AG20443 (cell line): ENCODE measurements at places on chromosomes 2 and 18.
A peak's percentile ranks its signal among the peaks of the same experiment; 100 is the strongest.

- no peak for DNase-seq
These were observed 154.6 kb downstream of the THADA start for GRCh38 chr2:43441195-43441594.

GRCh38 chr18:58396144-58396543, 232.7 kb downstream of the ALPK2 start:
- DNase-seq, result no peak

DNA sequence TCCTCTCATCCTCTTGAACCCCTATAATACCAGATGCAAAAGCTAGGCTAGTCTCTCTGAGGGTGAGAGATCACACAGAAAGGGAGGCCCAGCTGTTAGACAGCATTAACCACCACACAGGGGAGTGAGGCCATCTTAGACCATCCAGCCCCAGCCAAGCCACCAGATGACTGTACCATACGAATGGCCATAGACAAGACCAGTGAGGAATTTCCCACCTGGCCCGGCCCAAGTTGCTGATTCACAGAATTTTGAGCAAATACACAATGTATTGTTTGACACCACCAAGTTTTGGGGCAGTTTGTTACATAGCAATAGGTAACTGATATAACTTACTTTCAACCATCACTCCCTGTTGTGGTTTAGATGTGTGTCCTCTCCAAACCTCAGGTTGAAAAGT, 98.2 kb upstream of the CTNNA2 start:
- no peak for DNase-seq

DNA sequence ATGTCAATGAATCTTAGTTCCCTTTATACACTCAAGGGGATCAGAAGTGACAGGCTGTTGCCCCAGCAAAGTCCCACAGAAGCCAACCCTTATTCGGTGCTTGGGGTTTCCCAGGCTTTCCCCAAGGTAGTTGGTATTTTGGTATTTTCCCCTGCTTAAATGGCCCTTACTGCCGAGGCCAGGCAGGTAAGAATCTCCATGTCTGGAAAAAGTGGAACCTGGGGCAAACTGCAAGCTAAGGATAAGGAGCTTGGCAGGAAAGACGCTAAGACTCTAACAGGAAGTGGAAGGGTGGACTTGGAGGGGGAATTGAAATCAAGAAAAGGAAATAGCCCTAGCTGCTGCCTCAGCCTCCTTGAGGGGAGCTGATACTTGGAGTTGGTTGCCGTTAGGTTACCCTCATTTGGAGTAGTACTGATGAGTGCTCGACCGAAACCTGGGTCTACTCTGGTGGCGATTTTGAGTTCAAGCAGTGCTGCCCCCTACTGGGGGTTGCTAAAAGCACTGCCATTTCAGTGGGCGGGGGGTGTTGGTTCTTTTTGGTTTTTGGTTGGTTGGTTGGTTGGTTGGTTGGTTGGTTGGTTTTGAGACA, 3.3 kb upstream of the GPBAR1 start:
- DNase-seq, result peak; percentile 48

DNA sequence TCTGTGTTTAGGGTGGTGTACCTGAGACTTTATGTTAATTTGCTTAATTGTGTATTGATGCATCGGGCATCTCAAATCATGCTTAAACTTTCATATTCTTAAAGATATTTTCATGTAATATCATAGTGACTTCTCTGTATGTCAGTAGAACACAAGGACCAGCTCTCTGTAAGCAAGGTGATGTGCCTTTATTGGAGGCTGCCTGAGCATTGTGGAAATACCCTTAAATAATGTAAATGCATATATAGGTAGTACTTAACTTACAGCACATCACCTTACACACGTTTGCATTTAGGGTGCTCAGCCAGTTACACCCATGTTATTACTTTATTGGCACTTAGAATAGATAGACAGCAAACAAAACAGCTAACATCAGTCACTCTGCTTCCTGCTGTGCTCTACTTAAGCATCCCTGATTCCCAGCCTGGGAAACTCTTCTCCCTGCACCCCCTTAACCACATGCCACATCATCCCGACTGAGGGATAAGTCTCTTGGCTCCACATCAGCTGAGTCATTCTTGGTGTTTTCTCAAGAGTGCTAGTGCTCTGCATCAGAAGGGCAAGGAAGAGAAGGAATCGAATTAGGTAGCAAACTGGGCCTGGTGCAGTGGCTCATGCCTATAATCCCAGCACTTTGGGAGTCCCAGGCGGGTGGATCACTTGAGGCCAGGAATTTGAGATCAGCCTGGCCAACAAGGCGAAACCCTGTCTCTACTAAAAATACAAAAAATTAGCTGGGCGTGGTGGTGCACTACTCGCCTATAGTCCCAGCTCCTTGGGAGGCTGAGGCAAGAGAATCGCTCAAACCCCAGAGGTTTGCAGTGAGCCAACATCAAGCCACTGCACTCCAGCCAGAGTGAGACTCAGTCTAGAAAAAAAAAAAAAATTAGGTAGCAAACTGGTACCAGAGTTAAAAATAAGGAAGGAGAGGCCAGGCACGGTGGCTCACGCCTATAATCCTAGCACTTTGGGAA, 108.7 kb downstream of the MAP3K20 start:
- DNase-seq, result peak; percentile 93

DNA sequence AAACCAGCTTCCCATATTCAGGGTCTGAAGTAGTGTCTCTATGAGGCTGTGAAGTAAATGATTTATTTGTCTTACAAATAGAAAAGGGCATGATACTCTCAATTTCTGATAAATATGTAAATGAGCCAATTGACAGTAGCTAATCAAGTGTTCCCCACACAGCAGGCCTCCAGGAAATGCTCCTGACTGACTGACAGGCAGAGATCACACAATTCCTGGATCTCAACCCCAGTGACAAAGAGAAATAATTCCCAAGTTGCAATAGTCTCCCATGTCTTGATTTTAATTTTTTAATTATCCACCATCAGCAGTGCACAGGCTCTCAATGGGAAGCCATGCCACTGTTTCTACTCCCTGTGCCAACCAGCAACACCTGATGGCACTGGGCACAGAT, 390.4 kb downstream of the SOX11 start:
- no peak for DNase-seq

DNA sequence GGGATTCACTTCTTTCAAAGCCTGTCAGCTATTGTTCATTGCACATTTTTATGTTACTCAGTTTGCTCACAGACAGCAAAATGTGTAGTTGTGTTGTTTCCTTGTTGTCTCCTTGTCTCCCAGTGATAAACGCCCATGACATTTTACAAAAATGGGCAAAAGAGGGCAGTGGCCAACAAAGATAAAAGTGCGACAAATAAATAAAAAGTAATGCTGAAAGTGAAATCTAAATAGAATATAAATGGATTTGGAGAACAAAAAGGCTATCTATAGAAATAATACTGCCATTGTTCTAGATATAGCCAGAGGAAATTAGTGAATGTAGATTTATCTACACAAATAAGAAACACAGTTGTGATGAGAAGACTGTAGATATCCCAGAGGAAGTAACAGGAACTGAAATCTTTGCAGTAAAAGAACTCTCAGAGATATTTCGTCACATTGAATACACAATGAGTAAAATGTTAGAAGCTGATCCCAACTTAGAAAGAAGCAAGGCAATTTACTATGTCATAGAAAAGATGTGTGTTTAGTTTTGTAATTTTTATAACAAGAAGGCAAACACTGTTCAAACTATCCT, 1186.2 kb upstream of the FAM98A start:
- DNase-seq, result no peak

- DNase-seq, result peak; percentile 0
These were observed 195.5 kb downstream of the ANKRD30BL start for GRCh38 chr2:131966256-131966655.

GRCh38 chr2:66279024-66279423, 155.9 kb upstream of the MEIS1 start:
- no peak for DNase-seq

DNA sequence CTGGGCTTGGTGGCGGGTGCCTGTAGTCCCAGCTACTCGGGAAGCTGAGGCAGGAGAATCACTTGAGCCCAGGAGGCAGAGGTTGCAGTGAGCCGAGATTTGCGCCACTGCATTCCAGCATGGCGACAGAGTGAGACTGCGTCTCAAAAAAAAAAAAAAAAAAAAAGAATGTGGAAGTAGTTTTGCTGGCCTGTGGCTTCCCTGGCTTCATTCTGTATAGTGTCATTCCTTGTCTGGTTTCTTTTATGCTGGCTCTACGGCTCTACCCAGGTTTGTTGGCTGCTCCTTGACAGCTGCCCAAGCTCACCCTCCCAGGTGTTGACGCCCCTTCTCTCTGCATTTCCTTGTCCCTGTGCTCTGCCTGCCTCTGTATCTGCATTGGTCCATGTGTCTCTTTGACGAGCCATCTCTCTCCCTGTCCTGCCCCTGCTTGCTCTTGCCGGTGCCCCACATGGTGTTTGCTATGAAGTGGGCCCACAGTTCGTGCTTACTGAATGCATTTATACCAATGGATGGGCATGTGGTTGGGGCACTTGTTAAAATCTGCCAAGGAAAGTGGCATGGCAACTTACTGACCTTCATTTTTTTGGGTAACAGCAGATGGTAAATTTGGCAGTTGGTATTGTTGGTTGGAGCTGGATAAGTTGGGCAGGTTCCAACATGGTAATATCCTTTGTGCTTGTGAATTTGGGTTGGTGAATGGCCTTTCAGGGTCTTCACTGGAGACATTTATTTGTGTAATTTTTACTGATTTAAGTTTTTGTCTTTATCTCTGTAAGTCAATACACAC, 113.9 kb downstream of the MAP4K4 start:
- DNase-seq, result no peak

DNA sequence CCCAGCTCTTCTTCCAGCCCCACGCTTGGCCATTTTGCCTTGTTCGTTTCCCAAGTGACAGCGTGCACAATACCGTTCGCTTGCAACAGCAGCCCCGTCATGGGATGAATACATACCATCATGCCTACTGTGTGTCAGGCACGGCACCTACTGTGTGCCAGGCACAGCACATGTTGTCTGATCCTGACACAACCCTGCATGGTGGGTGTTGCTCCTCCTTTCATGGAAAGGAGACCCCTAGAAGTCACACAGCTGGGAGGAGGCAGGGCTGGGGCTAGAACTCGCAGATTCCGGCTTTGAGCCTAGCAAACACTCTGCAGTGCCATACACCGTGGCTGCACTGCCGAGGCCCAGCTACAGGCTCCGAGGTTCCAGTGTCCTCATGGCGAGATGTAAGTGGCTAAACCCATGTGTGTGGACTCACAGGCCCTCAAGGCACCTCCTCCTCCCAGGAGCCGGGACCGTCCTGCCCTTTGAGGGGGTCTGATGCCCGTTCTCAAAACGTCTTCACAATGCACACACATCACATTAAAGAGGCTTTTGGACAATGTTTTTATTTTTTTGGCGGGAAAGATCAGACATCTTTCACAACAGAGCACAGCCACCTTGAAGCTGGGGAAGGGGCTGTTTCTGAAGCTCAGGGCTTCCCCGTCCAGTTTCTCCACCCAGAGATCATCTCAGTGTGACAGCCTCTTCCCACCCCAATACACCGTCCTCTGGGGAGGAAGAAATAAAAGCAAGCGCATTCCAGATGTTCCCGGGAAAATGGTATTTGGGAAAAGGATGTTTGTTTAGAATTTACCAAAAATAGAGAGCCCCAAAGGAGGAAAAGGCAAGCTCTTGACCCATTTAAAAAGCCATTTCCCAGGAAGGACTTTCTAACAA, 64.9 kb downstream of the HS1BP3 start:
- no peak for DNase-seq

DNA sequence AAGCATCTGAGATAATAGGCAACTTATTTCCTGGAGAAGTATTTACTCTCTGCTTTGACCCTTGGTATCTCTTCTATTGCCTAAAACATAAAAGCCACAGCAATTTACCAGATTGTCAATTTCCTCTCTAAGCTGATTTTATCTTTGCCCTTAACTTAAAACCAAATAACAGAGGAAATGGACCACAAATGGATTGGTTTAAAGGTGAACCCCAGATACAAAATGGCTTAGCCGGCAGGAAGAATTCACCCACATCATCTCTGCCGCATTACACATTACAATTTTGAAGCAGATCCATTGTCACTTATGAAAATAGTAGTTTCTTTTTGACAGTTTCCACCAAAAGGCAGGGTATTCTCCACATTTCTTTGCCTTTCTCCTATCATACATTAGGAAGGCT, 585.8 kb upstream of the CHAC2 start:
- no peak for DNase-seq

- no peak for DNase-seq
These were observed 21.2 kb downstream of the WDFY1 start for GRCh38 chr2:223923976-223924375.

DNA sequence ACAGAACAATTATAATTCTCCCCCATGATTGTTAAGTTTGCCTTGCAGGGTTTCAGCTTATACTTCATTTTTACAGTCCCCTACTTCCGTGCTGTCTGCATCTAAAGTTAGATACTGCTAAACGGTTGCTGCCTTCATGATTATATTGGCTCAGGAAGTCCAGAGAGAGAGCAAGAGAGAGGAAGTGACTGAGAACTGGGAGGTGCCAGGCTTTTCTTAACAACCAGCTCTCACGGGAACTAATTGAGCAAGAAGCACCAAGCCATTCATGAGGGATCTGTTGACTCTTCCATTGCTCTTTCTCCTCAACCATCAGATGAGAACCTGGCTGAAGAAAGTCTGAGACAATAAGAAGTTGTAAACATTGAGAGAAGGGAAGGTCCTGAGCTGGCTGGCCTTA, 125.5 kb upstream of the SIX2 start:
- DNase-seq, result peak; percentile 33

- DNase-seq, result no peak
These were observed 46.0 kb downstream of the ZNF516 start for GRCh38 chr18:76449111-76449453.

GRCh38 chr18:23716516-23716915, 27.3 kb downstream of the LAMA3 start:
- peak; percentile 71 for DNase-seq

DNA sequence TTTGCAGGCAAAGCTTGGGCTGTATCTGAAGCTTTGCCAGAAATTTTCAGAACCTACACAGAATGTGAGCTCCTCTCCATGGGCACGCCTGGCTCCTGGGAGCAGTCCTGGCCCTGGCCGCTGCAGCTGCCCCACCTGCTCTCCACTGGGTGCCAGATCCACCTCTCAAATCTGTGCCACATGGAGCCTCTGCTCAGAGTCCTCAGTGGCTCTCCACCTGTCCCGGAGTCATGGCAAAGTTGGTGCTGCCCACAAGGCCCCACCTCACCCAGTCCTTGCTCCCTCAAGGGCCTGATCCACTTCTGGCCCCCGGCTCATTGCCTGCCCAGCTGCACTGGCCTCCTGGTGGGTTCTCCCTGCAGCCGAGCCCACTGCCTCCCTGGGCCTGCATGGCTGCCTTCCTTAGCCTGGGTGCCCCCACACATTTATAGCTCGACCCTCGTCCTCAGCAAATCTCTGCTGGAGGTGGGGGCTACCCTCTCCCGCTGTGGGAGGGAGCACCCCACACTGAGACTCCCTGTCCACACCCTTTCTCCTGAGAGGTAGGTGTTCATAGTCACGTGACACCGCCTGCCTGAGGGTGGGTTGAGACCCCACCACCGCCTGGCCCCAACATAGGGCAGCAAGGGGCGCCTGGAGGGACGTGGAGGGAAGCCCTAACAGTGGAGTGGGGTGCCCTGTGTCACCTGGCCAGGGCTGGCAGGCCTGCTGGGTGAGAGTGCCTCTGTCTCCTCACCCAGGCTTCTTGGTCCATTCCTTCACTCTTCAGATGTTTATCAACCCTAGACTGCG, 224.1 kb downstream of the SH3RF3 start:
- no peak for DNase-seq

- no peak for DNase-seq
These were observed 256.7 kb downstream of the CAMKMT start for GRCh38 chr2:44618251-44619023.

GRCh38 chr2:211114826-211115455, 558.5 kb downstream of the CPS1 start:
- no peak for DNase-seq

GRCh38 chr2:197293252-197294007, 17.1 kb downstream of the ANKRD44 start:
- DNase-seq, result no peak

GRCh38 chr2:717661-718060, 40.5 kb upstream of the TMEM18 start:
- DNase-seq, result no peak
